ENCODE measurements at places on chromosomes 1 and 21.

DNA sequence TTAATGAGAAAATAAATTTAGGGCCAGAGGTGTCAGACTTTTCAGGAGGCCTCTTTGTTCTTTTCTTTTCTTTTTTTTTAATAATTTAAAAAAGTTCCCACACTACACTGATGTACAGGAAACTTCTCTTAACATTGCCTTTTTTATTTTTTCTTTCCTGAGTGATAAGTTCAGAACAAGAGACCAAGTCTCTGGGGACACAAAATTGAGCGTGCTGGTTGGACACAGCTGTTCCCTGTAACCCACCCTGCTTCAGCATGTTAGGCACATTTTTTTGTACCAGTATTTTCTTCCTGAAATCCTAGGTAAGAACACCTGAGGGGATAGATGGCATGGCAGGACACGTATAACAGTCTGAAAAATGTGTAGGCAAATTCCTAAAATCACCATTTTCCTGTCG, 50.1 kb downstream of the PBX1 start:
- DNase-seq: no peak

GRCh38 chr21:33069994-33070743, at the start of gene OLIG1:
OLIG1 (plus strand) TSS chr21:33070141; CDS start chr21:33070247, 106 bp downstream.
- DNase-seq: peak; percentile 54

GRCh38 chr1:40762144-40762923, 21.3 kb upstream of the KCNQ4 start:
- DNase-seq: no peak

DNA sequence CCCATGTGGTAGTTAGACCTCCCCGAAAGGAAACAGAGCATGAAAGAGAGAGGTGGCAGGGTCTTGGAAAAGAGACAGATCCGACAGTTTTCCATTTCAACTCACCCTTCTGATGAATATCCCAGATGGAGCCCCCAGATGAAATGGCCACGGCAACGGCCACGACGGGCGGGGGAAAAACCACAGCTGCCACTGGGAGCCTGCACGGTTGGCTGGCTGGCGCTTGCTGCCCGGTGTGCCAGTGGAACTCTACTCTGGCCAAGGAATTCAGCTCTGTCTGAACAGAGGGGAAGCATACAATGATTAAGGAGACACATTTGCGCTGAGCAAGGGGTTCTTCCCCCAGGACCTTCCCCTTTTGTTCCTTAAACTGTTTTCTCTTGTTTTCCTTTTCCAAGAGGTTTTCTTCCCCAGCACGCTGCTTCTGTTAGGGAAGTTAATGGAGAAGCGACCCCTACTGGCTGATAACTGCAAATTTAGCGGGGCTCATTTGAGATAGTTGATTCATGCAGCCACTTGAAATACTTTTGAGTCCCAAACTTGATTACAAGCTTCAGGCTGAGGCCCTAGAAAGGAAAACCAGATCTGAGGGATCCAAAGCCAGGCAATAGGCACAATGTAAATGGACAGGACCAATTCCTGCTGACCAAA, 1122.5 kb downstream of the NCAM2 start:
- DNase-seq: no peak

DNA sequence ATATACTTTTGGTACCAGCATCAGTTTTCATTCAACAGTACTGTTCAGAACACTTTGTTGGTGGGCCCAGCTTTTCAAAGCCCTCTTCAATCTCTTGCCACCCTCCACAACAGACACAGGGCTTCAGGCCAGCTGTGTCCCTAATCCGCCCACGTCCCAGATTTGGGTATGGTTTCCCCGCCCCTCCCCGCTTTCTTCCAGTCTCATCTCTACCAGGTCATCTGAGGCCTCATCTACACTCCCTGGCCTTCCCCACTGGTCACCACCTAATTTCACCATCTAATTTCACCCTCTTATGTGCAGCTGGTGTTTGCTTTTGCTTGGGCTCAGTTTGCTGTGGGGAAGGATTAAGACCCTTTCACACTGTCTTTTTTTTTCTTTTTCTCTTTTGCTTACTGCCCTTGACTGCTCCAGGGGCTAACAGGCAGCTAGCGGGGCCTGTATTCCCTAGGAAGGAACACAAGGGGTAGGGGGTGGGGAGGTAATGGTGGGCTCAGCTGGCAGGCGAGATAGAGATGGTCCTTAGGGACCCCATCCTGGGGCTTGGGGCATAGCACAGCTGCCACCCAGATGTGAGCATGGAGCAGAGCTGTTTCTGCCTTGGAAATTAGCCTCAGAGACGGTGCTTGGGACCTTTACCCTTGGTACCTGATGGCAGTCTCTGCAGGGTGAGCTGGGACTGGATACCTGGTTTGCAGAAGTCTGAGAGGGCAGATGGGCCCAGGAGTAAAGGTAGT, 3.8 kb upstream of the EPB41 start:
- DNase-seq: no peak

DNA sequence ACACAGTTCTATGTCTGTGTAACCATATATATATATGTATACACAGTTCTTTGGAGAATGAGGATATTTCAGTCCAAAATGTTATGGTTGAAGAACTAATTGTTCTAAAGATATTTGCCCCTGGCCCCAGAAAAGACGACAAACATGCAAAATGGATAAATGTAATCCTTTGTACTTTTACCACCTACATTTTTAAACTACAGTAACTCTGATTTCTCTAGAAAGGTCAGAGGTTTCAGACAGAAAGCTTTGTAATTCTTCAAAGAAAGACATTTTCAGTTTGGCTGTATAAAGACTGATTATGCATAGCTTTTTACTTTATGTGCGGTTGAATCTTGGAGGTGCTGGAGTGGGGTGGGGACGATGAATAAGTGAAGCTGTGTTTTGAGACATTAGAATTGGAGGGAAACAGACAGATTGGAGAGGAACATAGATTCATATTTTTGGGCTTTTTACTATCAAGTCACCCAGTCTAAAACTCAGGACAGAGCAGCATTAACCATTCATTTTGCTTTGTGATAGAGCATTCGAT, 16.6 kb downstream of the NFIA start:
- no peak for DNase-seq

DNA sequence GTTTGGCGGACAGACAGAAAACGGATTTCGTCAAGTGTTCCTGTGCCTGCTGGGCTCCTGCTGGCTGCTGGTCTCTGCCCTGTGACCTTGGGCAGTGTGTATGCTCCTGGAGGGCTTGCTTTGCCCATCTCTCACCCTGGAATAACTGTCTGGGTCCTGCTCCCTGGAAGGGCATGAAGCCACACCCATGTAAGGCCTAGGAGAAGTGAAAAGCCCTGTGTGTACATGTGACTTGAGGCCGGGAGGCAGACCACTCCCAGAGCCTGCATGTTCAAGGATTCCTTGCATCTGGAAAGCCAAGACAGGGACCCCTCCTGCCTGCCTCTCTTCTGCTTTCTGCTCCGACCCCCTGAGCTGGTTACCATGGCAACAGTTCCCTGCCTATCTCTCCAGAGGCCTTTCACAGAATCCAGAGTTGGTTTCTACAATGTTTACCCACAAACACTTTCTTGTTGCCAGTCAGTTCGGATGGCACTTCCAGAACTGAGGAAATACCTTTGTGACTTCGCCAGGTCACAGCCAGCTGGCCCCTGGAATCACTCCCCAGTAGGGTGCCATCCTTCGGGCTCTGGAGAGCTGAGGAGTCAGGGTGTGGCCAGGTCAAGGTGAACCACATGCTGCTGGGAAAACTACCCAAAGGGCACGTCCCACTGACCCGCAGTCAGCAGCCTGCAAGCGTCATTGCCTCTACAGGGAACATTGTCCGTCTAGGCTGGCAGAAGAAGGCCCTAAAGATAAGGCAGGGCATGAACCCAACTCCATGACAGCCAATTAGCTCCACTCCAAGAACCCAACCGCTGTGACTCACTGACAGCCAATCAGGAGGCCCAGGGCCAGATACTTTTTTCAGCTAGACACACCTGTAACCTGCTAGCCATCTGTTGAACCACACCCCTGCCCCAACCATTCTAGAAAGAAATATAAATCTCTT, 14.7 kb upstream of the GPR37L1 start:
- DNase-seq: no peak

DNA sequence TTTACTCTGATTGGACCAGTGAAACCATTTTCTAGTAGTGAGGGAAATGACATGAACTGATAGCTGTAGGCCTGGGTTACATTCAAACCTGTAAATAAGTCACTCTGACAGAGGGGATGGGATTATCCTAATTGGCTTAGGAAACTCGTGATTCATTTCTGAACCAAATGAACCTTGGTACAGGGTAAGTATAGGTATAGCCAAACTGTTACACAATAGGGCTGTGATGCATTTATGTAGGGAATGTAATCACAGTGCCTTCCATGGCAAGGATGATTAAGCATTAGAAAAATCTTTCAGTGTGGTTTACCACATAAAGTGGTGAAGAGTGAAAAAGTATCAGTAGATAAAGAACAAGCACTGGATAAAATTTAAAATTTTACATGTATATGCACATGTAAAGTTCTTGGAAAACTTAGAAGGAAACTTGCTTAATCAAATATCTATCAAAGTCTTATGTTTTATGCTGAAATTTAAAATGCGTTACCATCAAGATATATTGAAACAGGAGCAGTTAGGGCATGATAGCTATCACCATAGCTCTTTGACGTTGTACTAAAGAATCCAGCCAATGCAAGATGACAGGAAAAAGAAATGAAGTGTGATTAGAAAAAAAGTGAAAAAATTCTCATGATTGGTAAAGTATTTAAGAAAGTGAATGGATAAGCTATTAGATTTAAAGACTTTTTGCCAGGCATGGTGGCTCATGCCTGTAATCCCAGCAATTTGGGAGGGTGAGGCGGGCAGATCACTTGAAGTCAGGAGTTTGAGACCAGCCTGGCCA, 63.0 kb downstream of the RABGAP1L start:
- DNase-seq: no peak

DNA sequence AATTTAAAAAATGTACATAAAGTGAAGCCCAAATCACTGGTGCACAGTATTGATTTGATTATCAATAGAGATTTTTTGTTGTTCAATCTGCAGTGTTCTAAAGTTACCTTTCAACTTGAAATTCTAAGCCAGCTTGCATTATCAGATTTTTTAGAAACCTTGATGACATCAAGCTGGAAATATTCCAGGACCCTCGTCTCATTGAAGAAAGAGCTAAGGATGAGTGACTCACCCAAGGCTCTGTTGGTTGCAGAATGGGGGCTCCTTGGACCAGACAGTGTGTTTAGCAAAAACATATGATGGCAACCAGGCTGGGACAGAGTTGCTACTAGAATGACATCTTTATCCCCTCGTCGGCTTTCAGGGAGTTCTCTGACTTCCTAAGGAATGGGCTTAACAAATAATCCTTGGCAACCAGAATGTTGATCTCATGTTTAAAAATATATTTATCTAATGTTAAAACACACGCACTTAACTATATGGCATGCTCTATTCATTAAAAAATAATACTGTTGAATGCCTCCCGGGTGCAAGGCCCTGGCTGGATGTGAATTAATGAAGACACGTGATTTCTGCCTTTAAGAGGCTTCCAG, 79.7 kb downstream of the RUNX3 start:
- DNase-seq: no peak

- DNase-seq: no peak
Observed at GRCh38 chr1:174556392-174556791, 108.6 kb downstream of the GPR52 start.

- no peak for DNase-seq
Observed at GRCh38 chr1:182719553-182719952, 35.2 kb upstream of the RGS8 start.

GRCh38 chr1:182841368-182841988, 2.3 kb downstream of the DHX9 start:
- no peak for DNase-seq
